ENCODE measurements at places on chromosomes 5 and 9. TPM values are rescaled to one million over a fixed set of nuclear protein-coding genes. Genes with fewer than 3 reads are reported as not detected.

IFNA8 gene
- not detected for total RNA-seq

ZNF883 gene
- 4.1 TPM for total RNA-seq

AJM1 gene
- total RNA-seq: 1.6 TPM

SLC28A3 gene
- under 0.01 TPM for total RNA-seq

RASGRF2 gene
- total RNA-seq: 15.8 TPM

GGTA1 gene
- 7.4 TPM for total RNA-seq

SPATA31A3 gene
- not detected for total RNA-seq

IL5 gene
- not detected for total RNA-seq

TMC1 gene
- 0.82 TPM for total RNA-seq

ZMAT2 gene
- 21.1 TPM for total RNA-seq

C9 gene
- 0.44 TPM for total RNA-seq

TAF1L gene
- total RNA-seq: not detected

PCDHA5 gene
- 0.18 TPM for total RNA-seq

TLR4 gene
- 38.6 TPM for total RNA-seq

PCDHA7 gene
- 0.05 TPM for total RNA-seq

MRPL50 gene
- total RNA-seq: 11.4 TPM

SPEF2 gene
- 0.82 TPM for total RNA-seq

TMEM252 gene
- total RNA-seq: not detected

CARD6 gene
- 24.4 TPM for total RNA-seq

LPAR1 gene
- total RNA-seq: 0.53 TPM

CD72 gene
- total RNA-seq: not detected

PDE6A gene
- total RNA-seq: not detected

GCNT4 gene
- total RNA-seq: 0.41 TPM

TAF11L10 gene
- not detected for total RNA-seq

EFNA5 gene
- 15.6 TPM for total RNA-seq

EQTN gene
- not detected for total RNA-seq

SOHLH1 gene
- total RNA-seq: not detected

ENTPD8 gene
- 0.10 TPM for total RNA-seq

ARL14EPL gene
- total RNA-seq: not detected

GABRG2 gene
- total RNA-seq: not detected

CXCL14 gene
- not detected for total RNA-seq

C9orf50 gene
- not detected for total RNA-seq

PHF24 gene
- 0.06 TPM for total RNA-seq

FAM221B gene
- total RNA-seq: not detected

RPL12 gene
- 2,739 TPM for total RNA-seq

HSPB3 gene
- not detected for total RNA-seq

SH3RF2 gene
- total RNA-seq: 4.0 TPM

ERP44 gene
- 21.5 TPM for total RNA-seq

NRARP gene
- 62.5 TPM for total RNA-seq

SLC6A7 gene
- not detected for total RNA-seq

Measured in glomerular endothelial cell (primary cell).